ENCODE measurements at places on chromosomes 1 and 21.

DNA sequence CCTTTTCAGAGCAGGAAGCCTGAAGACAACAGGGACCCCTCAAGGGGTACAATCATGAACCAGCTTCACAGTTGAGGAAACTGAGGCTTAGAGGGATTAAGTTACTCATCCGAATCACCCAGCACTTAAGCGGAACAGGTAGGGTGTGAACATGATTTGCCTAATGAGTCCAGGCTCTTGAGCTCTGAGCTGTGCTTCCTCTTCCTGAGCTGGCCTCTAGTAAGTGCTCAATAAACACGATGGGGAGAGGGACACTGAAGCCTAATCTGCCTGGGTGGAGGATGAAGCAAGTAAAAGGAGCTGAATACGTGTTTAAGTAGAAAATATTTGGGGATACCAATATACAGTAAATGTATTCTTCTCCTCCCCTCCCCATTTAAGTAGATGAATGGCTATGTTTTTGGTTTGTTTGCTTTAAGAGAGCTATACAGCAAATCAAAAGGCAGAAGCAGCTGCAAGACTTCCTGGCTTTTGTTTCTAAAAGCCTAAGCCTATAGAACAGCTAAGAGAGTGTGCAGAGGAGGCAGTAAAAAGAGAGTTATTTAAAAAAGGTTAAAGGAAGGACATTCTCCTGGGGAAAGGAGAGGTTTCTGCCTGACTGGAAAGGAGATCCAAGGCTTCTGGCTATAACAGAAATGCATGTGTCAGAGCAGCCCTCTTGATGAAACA is 20.5 kb downstream of the STPG1 start:
- DNase-seq, result no peak

DNA sequence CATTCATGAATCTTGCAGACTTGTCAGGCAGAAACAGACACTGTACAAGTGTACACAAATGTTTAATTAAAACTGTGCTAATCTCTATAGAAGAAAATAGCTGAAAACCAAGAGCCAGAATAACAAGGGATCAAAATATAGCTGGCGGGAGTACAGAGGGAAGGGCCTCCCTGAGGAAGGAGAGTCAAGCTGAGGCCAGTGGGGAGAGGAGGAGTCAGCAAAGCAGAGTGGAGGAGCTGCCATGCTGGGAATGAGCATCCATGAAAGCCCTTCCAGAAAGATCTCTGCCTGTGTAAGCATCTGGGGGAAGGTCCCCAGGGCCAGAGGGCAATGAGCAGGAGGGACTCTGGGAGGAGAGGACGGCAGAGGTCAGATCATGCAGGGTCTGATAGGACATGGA is 15.1 kb downstream of the SLAMF8 start:
- DNase-seq, result no peak

DNA sequence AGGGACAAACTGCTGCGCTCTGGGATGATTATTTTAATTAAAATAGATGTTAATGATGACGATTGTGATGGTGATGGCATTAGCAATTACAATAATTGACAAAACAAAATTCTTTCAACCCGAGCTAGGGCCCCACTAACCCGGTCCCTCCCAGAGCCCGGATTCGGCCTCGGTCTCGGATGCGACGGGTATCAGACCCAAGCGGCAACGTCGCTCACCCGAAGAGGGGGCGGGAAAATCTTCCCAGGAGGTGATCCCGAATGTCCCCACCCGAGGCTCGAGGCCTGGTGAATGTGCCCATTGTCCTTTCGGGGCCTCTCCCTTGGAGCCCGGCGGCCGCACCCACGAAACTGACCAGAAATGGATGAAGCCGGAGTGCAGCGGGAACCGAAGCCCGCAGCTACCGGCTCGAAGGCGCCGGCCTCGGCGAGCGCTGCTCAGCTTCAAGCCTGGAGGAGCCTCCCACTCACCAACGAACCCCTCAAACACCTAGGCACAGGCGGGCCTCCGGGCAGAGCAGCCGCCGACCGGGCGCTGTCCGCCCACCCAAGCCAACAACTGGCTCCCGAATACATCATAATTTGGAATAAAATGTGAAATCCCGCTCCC is 1.2 kb downstream of the TAL1 start:
- DNase-seq, result peak; percentile 35

- DNase-seq, result no peak
Measured at GRCh38 chr21:42840411-42841155, 38.8 kb downstream of the WDR4 start.

- no peak for DNase-seq
Measured at GRCh38 chr1:12206238-12206637, 23.6 kb upstream of the VPS13D start.

- no peak for DNase-seq
Measured at GRCh38 chr1:172671591-172671990, 12.7 kb downstream of the FASLG start.

DNA sequence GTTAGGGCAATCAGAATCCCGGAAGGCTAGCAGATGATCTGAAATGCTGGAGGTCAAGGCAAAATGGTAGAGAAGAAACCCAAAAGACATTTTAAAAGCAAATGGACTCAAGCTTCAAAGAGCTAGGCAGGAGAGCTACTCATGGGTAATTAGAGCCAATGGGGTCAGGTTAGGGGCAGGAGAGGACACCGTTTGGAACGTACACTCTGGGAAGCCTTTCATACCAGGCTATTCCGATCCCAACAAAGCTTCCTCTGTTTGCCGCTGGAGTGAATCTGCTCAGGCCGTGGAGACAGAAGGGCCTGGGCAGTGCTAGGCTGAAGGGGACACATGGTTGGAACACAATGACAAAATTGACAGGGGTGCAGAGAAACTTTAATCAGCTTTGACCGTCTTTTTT is 346.6 kb downstream of the RPS6KC1 start:
- no peak for DNase-seq

GRCh38 chr1:5751833-5752745 is 240.1 kb downstream of the NPHP4 start:
- DNase-seq, result no peak

- DNase-seq, result no peak
Measured at GRCh38 chr1:11342621-11343032, 69.6 kb downstream of the UBIAD1 start.

DNA sequence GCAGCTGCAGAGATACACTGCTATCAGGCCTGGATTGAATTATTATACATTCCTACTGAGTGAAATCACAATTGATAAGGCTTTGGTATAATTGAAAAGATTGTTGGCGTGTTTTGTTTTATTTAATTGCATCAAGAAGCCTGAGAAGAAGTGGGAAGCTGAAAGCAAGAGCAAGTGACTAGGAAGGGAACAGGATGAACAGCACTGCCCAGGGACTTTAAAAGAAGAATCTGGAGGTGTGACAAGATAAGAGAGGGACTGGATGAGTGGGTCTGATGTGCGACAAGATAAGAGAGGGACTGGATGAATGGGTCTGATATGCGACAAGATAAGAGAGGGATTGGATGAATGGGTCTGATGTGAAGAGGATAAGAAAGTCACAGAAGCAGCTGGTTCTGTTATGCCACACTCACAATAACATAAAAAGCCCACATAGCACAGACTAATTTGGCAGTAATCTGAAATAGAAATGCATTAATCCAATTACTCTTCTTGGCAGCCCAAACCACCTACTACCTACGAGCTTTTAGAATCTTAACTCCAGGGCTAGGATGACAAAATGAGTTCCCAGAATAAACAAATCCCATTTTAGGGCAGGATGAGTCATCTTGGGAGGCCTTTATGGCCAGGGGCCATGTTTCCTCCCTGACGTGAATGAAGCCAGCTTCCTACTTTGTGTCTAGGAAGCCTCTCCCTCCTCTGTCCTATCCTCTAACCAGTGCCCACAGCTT is 129.7 kb downstream of the DUSP10 start:
- DNase-seq, result no peak

GRCh38 chr1:92029241-92029922 is 403 bp upstream of the EPHX4 start:
- DNase-seq, result no peak

GRCh38 chr1:236514703-236515442 is 8.9 kb upstream of the LGALS8 start:
- no peak for DNase-seq

GRCh38 chr1:197995408-197996258 is 78.5 kb downstream of the LHX9 start:
- no peak for DNase-seq

- DNase-seq, result peak; percentile 72
Measured at GRCh38 chr1:206909161-206909882, 12.1 kb downstream of the IL24 start.

- peak; percentile 72 for DNase-seq
Measured at GRCh38 chr1:64469977-64470664, at the start of gene CACHD1. Gene CACHD1, plus strand, starts transcription at chr1:64470129. Its CDS starts 616 bp downstream, at chr1:64470745.

- no peak for DNase-seq
Measured at GRCh38 chr1:221983444-221983843, 241.6 kb upstream of the DUSP10 start.

GRCh38 chr1:224205438-224205840 is 22.4 kb downstream of the DEGS1 start:
- no peak for DNase-seq

DNA sequence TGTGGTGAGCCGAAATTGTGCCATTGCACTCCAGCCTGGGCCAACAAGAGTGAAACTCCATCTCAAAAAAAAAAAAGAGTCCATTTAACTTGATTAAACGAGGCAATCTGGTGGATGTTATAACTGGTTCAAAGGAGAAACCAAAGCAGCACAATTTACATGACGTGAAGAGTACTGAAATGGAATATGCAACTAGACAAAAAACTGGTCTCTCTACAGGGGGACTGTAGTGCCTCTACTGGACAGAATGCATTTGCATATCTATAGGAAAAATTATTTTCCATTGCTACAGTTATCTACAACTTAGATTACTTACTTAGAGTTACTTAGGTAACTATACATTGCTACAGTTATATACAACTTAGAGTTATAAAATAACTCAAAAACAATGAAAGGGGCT is 2.7 kb upstream of the CAPN2 start:
- DNase-seq, result no peak

GRCh38 chr1:40985161-40985560 is 5.7 kb downstream of the CTPS1 start:
- no peak for DNase-seq
